Bone marrow (tissue), 2 donors: ENCODE measurements at places on chromosomes 3 and 15.

DNA sequence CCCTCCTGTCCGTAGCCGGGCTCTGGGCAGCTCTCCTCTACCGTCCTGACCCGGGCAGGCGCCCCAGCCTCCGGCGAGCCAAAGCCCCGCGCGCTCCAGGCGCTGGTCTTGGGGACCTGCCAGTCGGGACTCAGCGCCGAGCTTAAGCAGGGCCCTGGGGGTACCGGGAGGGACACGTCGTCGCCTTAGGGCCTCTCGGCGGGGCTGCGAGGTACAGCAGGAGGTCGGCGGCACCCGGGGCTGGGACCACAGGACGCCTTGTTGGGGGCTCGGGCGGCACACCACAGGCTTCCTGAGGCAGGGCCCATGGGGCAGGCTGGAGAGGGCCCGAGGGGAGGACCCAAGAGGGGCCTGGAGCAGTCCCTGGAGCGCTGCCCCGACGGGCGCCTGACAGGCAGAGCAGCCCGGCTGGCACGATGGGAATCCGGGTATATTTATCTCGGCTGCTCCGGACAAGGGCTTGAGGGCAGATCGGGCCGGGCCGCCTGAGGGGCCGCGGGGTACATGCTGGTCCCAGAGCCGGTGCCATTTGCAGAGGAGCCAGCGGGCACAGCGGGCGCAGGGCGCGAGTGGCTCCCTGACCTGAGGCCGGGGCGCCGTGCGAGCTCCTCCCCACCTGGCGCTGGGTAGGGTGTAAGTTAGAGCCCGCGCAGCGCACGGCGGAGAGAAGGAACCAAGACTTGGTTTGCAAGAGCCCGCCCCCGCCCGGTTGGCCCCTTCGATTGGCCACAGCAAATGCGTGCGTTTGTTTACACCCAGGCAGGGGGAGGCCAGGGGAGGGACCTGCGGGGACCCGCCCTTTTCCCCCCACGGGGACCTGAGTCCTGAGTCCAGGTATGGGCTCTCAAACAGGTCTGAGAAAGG lies 574 bp downstream of the SLC38A3 start:
- DNase-seq, result no peak

GRCh38 chr3:152836269-152836668 lies 1.3 kb downstream of the P2RY1 start:
- no peak for DNase-seq

GRCh38 chr3:42871592-42872196 lies 4.0 kb downstream of the CYP8B1 start:
- no peak for DNase-seq

DNA sequence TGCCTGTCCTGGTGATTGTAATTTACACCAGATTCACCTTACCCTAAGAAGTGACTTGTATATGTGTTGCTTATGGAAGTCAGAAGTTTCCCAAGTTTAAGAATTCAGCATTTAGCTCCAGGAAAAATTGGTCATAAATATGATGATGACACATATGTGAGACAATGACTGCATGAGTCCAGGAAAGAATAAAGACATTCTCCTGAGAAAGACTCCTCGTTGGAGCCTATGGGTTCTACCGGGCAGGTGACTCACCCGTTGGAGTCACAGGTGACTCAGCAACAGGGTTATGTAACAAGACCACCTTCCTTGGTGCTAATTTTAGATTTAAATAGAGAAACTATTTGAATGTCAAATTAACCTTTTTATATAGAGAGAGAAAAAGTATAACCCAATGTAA lies 662.4 kb downstream of the FHIT start:
- no peak for DNase-seq

GRCh38 chr3:50930371-50931208 lies 255.9 kb downstream of the DOCK3 start:
- no peak for DNase-seq

DNA sequence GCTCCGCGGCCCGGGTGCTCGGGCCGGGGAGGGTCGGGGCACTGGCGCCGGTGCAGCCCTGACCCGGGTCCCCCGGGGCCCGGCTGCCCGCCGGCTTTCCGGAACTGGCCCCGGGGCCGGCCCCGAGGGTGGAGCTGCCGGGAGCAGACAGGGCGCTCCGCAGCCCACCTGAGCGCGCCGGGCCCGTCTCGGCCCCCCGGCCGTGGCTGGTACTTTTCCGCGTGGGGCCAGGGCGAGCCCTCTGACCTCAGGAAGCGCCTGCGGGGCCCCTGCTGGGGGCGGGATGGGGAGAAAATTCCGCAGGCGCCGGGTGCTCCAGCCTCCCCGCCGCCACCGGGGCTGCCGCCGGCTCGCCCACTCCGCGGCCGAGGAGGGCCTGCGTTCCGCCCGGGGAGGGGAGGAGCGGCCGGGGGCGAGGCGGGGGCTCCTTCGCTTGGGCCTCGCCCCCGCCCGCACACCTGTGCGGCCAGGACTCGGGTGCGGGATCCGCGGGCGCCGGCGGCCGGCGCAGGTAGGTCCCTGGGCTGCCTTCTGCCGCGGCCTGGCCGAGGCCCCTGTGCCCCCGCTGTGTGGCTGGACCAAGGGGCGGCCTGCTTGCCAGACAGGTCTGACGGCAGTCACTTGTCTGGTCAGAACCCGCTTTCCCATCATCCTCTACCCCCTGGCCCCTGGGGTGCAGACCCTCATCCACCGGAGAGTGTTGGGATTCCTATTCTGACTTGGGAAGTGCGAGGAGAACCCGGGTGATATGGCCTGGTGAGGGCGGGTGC lies 3.5 kb downstream of the FURIN start:
- no peak for DNase-seq

GRCh38 chr3:197104738-197105137 lies 75.1 kb upstream of the MELTF start:
- no peak for DNase-seq

GRCh38 chr15:60729850-60730458 lies 251.0 kb upstream of the ICE2 start:
- no peak for DNase-seq

- DNase-seq, result no peak
These were observed 353.0 kb downstream of the PLOD2 start for GRCh38 chr3:145807990-145808389.

DNA sequence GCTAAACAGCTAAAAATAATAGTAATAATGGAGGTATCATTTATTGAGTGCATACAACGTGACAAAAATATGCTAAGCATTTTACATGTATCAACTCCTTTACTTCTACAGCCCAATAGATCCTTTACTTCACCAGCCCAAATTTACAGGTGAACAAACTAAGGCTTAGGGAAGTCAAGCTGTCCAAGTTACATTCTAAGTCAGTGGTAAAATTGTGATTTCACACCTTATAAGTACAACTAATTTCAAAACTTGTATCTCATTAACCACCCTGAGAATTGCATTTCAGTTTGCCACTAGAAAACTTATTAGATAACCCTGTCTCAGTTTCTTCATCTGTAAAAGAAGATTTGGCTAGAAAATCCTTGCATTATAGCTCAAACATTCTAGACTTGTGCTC lies 10.7 kb downstream of the SLC33A1 start:
- no peak for DNase-seq

DNA sequence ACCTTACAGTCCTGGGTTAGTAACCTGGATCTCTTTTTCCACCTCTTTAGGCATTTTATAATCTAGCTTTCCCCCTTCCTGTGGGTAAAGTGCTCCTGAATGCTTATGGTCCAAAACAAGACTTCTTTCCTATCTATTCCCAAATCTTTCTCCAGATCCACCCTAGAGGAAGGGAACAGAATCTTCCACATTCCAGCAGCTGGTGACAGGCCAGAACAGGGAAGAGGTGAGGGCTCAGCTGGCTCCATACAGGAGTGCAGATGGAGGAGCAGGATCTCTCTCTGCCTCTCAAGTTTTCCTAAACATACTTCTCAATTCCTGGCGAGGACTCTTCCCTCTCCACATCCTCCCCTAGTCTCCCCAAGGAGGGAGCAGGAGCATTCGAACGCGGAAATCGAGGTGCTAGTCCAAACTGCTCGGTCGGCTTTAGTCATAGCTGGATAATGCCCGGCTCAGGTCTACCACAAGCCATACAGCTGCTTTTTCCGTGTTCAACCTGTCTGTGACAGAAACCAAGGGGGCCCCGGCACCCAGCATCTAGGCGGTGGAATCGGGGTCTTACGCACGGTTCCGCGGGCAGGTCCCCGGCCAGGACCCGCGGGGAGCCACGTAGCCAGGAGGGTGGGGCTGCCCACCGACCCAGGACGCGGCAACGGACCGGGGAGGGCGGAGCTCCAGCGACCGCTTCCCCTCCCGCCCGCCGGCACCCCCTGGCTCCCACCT lies 4.0 kb downstream of the RASSF1 start:
- no peak for DNase-seq

DNA sequence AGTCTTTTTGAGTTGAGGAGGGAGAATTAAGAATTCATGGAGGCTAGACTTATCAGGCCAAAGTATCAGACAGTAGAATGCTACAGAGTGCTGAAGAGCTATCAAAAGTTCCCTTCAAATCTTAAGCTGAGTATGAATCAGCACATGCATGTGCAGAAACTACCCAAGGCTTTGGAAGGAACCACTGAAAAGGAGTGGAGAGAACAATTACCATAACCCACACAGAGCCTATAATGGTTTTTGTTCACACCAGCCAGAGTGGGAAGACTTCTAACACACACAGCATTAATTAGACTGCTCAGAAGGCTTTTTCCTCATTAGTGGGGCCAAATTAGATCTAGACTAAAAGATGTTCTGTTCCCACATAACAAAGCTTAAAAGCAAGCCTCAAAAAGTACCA lies 83.7 kb upstream of the SLC6A11 start:
- no peak for DNase-seq

GRCh38 chr3:2452249-2452648 lies 353.6 kb downstream of the CNTN4 start:
- DNase-seq, result no peak

- no peak for DNase-seq
These were observed 115.5 kb upstream of the ARPP21 start for GRCh38 chr3:35523838-35524237.

GRCh38 chr15:51751697-51752683 lies 593 bp downstream of the TMOD2 start:
- DNase-seq, result no peak

- no peak for DNase-seq
These were observed 32.2 kb downstream of the SLC6A6 start for GRCh38 chr3:14434498-14435151.

- no peak for DNase-seq
These were observed 21.9 kb downstream of the ABTB1 start for GRCh38 chr3:127694467-127695215.

DNA sequence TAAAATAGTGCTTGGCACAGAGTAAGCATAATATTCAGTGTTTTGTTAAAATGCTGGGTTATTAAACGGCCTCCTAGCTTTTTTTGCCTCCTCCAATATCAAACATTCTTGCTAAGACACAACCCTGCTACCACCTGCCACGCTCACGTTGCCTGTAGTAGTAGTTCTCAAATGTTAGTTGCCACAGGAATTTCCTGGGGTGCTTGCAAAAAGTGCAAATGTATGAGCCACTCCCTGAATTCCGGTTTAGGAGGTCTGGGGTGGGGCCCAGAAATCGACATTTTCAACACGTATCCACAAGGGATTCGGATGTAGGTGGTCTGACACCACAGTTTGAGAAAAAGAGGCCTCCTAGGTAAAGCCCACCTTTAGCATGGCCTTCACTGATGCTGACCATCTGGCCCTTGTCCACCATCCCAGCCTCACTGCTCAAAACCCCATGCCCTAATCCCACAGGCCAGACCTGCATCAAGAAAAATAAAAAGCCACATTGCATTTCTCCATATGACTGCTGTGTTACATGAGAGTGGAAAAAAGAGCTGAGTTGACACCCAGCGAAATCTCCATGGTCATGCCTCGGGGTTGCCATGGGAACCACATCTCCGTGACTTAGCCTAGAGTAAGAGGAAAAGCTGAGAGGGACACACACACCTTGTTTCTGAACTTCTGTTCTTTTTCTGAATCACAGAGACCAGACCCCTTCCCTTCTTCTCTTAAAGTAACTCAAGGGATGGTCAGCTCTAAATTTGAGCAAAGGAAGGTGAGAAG lies 116.4 kb upstream of the HES1 start:
- no peak for DNase-seq

- DNase-seq, result no peak
These were observed 22.2 kb upstream of the TXNRD3 start for GRCh38 chr3:126676919-126677705.

DNA sequence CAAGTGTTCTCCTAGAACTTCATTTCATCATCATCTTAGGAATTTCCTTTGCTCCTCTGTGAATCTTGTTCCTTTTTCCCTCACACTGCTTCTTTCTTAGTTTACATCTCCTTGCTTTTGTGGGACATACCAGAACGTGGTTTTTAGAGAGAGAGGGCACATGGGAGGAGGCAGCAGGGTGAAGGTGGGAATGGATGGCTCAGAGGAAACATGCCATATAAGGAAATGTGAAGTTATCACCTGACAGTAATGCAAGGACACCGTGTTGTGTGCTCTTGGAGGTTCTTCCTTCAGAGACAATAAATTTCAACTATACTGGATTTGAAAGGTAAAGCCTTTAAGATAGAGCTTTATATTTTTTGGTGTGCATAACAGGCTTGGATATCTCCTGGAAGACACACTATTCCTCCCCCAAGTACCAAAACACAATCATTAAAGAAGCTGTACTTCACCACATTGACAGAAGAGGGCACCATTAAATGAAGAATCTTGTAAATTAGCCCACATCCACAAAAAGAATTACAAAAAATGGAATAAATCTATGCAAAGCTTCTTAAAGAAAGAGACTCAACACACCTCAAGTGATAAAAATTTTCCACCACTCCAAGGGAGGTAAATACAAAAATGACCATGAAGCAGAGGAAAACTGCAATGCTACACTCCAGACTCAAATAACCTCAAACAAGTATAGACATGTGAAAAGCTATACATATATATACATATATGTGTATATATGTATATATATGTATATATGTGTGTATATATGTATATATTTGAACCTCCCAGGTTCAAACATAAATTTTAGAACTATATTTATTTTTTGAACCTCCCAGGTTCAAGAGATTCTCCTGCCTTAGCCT lies 26.1 kb downstream of the RPL39L start:
- DNase-seq, result no peak

DNA sequence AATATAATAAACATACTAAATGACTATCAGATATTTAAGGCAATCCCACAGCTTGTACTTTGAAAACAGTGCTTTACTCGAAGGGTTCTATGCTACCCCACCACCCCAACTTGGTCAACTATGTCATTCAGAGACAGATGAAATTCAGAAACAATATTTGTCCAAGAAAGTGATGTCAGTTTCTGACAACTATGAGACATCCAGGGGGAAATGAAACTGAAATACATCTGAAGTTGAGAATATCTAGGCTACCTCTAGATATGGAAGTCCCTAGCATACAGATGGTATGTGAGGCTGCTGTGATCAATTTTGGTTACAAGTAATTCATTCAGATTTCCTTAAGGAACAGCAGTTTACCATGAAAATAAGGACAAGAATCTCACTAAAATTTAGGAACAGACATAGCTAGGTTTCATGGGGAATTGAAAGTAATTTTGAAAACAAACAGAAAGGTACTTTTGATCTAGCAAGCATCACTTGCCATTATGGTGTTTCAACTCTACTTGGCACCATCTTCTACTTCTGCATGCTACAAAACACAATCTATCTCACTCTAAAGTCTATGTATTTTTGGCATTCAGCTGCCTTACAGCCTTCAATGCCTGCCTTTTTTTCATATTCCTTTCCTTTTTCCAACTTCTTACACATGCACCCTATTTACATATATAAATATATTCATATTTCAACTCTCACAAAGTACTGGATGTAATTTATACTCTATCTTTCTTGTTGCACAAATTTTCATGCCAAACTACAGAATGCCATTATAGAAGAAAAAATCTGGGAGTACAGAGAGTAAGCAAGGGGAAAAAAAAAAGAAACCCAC lies 21.7 kb downstream of the ATG3 start:
- no peak for DNase-seq

- no peak for DNase-seq
These were observed 103.0 kb downstream of the GBE1 start for GRCh38 chr3:81658322-81658997.

- DNase-seq, result no peak
These were observed 317.7 kb upstream of the DPH6 start for GRCh38 chr15:35863655-35864054.
